ENCODE measurements at places on chromosomes 12 and 14. TPM values are rescaled to one million over a fixed set of nuclear protein-coding genes. Genes with fewer than 3 reads are reported as not detected.

- no peak for DNase-seq
Observed at GRCh38 chr12:27284751-27285150, 40.7 kb downstream of the STK38L start.

DNA sequence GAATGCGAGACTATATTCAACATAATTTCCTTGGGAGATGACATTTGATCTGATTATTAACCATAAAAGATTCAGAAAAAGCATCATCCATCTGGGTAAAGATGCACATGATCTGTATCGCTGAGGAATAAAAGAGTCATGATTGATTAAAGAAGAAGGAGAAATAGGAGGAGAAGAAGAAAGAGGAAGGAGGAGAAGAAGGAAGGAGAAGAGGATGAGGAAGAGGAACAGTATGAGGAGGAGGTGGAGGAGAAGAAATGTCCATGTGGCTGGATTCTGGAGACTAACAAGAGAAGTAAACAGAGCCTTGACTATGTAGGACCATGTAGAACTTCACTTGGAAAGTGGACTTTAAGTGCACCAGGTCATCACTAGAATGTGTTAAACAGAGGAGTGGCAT, 947.4 kb downstream of the LRFN5 start:
- no peak for DNase-seq

- DNase-seq: no peak
Observed at GRCh38 chr12:39127401-39127800, 222.0 kb upstream of the CPNE8 start.

- DNase-seq: no peak
Observed at GRCh38 chr12:58026897-58027891, 85.8 kb downstream of the ATP23 start.

The GPD1 gene
- polyA plus RNA-seq: 82.4 TPM

The C12orf75 gene
- polyA plus RNA-seq: 97.2 TPM

Data from right renal pelvis (tissue), 4 donors.